A172 (cell line): ENCODE measurements at places on chromosomes 6 and 20.

- DNase-seq = no peak
Observed at GRCh38 chr6:35519313-35520015, 6.8 kb upstream of the TULP1 start.

DNA sequence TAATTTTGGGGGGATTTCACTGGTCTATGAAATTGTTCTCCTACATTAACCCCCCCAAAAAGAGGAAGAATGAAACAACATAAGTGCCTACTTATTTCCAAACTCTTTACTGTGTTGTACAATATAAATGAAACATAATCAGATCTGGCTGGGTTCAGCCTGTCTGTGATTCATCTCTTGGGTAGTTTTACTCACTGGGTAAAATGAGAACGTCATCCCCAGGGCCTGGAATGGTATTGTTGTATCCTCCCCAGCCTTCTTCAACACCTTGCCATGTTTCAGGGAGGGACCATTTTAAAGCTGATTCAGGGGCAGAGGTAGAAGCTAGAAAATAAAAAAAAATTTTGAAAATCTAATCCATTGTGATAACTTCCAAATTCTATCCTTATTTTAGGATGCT is 256.7 kb downstream of the PKHD1 start:
- DNase-seq = no peak

GRCh38 chr20:13260650-13261279 is 39.7 kb downstream of the ISM1 start:
- no peak for DNase-seq

- no peak for DNase-seq
Observed at GRCh38 chr6:34486106-34486740, 20.3 kb downstream of the PACSIN1 start.

GRCh38 chr6:81981812-81982211 is 229.3 kb upstream of the TENT5A start:
- DNase-seq = peak; percentile 53

GRCh38 chr6:80508885-80509630 is 402.6 kb downstream of the BCKDHB start:
- no peak for DNase-seq

DNA sequence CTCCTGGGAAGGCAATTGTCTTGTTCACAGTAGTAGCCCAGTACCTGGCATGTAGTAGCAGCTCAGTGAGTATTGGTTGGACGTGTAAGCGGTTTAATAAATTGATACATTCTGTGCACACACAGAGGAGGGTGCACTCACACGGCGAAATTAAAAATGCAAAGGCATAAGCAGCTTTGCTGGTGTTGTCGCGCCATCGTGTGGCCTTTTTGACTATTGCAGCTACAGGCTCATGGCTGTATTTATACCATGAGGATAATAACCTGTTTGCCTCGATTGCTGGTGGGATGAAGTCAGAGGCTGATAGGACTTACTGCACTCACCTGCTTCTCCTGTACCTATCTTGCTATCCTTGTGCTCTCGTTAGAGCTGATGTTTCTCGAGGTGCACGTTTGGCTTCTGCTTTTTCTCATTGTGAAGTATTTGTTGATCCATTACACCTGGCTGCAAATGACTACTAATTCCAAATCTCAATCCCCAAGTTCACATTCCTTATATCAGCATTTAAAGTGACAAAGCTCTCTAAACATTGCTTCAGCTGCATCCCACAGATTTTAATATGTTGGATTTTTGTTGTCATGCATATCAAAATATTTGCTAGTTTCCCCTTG is 61.5 kb downstream of the TBXT start:
- peak; percentile 49 for DNase-seq

- no peak for DNase-seq
Observed at GRCh38 chr6:14310960-14311359, 193.4 kb downstream of the CD83 start.

DNA sequence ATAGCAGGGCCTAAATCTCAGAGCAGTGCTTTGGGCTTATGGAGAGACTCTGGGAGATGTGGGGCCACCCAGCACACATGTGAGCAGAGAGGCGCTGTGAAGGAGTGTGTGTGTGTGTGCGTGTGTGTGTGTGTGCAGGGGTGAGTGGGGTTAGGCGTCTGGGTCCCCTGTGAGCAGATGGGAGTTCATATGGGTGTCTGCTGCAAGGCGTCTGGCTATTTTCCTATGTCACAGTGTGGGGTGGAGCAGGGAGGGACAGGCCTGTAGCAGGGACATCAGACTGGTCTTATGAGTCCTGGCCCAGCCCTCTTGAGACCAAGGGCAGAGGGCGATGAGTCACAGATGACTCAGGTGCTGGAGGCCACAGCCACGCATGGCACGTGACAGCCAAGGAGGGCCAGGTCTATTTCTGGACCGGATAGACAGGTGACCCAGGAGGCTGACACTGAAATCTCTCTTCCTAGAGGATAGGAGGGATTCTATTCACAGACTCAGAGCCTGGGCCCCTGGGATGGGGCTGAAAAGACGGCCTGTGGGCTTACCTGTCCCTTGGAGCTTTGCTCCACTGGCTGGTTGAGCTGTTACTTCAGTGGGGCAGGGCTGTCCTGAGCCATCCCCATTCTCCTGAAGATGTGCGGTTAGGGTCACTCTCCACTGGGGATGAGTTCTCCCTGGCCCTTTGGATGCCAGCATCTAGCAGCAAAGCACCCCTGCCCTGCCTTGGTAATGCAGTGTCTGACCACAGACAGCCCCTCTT is 28.9 kb downstream of the VEGFA start:
- DNase-seq = peak; percentile 96

- no peak for DNase-seq
Observed at GRCh38 chr6:53573299-53573698, 28.4 kb upstream of the GCLC start.

DNA sequence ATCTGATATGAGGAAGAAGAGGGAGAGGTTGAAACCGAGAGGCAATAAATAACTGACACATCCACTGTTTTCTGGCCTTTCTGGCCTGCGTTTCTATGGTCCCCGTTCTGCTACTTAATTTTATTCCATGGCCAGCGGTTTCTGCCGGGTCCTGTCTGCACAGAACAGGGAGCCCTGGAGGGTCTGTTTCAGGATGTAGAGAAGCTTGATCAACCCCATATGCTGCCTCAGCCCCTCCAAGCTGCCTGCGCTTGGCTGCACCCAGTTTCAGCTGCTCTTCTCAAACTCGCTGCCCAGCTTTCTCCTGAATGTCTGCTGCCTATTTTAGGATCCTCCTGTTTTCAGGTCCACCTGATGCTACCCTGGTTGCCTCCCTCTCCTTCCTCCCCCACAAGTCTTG is 18.5 kb upstream of the PACSIN1 start:
- no peak for DNase-seq

- DNase-seq = no peak
Observed at GRCh38 chr6:108030211-108030610, 44.3 kb downstream of the OSTM1 start.

DNA sequence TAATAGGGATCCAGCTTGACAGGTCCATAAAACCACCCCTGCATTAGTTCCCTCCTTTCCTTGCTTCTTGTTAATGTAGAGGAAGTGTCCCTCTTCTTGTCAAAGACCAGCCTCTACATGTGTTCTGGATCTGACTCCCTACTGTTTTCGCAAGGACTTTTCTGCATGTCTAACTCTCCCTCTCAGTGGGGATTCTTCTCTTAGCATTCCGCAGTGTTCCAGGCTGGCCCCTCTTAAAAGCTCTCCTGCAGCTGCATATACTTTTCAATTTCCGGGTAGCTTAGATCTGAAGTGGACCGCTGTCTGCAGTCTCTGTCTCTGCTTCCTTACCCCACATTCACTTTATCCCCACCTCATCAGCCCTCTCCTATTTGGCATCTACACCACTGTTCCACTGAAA is 96.1 kb upstream of the MAN1A1 start:
- DNase-seq = no peak

DNA sequence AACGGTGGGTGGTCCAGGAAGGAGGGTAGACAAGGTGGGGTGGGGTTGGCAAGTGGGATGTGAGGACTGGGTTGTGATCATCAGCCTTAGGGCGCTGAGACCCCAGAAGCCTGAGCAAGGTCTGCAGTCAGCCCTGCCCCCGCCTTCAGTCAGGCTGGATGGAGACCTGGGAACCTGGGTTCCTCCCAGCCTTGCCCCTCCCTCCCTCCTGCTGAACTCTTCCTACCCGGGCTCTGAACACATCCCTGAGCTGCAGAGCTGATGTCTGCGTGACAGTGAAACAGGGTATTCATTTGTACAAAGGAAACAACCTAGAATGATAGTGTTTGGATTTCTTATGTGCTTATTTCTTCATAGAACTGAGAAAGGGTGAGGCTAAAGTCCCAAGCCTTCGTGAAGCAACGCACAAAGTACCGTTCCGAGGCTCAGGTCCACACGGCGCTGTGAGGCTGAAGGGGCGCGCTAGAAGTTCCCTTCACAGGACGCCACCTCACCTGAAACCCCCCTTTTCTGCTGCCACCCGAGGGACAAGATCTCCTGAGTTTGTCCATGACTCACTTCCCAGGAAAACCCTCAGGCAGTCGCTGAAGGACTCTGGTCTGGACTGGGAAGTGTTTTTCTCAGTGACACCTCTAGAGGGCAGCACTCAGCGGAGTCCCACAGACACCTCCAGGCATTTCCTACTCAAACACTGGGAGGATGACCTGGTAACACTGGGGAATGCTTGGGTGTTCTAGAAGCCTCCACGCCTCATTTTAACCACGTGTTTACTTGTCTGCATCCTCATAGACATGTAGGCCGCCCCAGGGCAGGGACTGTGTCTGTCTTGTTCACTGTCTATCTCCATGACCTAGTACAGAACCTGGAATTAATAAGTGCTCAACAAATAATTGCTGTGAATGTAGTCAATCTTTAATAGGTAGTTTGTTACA is 1.2 kb downstream of the GSTA5 start:
- peak; percentile 86 for DNase-seq

- DNase-seq = no peak
Observed at GRCh38 chr6:8905757-8906156, 470.4 kb upstream of the SLC35B3 start.

GRCh38 chr6:156720691-156721685 is 56.2 kb upstream of the ARID1B start:
- DNase-seq = no peak

- DNase-seq = no peak
Observed at GRCh38 chr6:81750200-81750599, 2.3 kb downstream of the TENT5A start.

- no peak for DNase-seq
Observed at GRCh38 chr6:36967757-36968156, 13.2 kb downstream of the PI16 start.

DNA sequence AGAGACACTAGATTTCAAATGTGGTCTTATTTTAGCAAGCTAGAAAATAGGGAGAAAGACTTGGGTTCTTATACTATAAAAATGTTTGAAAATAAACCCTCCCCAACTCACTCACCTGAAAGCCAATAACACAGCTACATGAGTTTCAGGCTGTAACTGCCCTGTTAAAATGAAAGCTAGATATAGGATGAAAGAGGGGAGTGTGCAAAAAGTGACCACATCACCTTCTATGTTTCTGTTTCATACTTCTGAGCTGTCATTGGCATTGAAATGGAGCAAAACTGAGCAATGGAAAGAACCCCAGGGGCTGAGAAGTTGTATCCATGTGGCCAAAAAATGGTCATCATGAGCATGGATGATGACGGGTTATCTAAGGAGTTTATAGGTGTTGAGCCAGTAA is 148.1 kb upstream of the TENT5A start:
- DNase-seq = no peak

- no peak for DNase-seq
Observed at GRCh38 chr6:109104512-109104911, 9.2 kb downstream of the CEP57L1 start.

- DNase-seq = no peak
Observed at GRCh38 chr20:52614051-52614863, 357.9 kb upstream of the TSHZ2 start.

DNA sequence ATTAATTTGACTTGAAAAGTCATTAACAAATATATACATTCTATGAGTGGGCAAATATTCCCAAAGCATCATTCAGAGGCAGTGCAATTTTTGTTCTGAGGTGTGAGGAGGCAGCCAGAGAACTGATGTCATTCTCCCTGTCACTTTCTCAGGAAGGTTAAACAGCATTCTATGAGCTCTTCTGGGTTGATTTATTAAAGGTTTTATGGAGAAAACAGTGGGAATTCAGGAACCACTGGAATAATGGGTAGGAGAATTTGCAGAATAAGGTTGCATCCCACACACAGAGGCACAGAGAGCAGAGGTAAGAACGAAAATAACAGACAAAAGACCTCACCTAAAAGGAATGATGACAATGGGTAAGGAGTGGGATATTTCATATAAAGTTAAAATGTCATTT is 860.6 kb downstream of the TFAP2A start:
- DNase-seq = no peak

- DNase-seq = no peak
Observed at GRCh38 chr6:4858194-4859015, 82.2 kb downstream of the CDYL start.

- peak; percentile 32 for DNase-seq
Observed at GRCh38 chr6:24323632-24324337, 34.1 kb downstream of the DCDC2 start.

DNA sequence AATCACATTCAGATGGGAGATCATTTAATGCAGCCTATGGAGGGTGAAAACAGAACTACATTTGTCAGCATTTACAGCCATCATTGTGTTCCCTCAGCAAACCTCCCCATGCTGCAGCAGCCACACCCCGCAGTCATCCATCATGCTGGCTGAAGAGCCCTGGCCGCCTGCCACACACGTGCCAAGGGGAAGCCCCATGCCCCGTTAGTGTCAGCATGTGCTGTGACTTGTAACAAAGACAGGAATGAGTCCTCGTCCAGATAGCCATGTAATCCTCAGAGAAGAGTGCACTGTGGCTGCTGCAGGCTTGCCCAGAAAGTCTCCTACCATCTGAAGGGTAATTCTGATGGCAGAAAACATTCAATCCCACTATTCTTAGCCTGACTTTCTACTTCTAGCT is 1097.8 kb downstream of the KIF16B start:
- peak; percentile 76 for DNase-seq

DNA sequence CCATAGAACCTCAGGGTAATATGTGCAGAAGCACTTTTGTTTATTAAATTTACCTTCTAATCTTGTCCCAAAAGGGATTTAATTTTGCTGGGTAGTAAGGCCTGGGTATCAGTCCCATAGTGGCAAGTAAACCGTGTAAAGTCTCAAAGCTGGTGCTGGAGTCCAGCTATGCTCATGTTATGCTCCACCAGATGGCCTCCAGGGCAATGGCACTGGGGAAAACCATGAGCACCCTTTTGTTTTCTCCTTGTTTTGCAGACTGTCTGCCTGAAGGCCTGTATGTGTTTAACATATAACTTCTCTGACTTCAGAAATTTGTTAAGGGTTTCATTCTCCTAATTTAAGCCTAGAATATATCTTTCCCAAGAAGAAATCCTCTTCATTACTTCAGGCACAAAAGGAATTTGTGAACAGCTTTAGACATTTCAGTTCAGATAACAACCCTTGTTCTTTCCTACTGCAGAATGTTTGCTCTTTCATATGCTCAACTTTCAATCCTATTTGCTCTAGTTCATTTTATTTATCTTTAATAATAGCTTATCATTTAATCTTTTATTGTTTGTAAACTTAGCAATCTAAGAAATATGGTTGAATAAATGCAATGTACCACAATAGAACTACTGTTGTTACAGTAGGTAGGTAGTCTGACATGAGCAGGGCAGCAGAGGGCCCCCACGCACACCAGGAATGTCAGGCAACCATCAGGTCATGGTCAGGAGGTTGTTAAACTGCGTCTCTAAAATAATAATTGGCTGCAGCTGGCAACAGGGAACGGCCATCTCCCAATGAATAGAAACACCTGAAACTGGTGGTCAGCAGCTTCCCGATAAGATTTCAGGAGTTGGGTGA is 162.8 kb downstream of the TENT5A start:
- DNase-seq = no peak
